HuH-7 (cell line): ENCODE measurements at places on chromosomes 3 and 15.

- no peak for DNase-seq
Measured at GRCh38 chr15:68506071-68506470, 72.7 kb upstream of the CORO2B start.

- DNase-seq: no peak
Measured at GRCh38 chr15:56866803-56867202, 51.6 kb upstream of the TCF12 start.

DNA sequence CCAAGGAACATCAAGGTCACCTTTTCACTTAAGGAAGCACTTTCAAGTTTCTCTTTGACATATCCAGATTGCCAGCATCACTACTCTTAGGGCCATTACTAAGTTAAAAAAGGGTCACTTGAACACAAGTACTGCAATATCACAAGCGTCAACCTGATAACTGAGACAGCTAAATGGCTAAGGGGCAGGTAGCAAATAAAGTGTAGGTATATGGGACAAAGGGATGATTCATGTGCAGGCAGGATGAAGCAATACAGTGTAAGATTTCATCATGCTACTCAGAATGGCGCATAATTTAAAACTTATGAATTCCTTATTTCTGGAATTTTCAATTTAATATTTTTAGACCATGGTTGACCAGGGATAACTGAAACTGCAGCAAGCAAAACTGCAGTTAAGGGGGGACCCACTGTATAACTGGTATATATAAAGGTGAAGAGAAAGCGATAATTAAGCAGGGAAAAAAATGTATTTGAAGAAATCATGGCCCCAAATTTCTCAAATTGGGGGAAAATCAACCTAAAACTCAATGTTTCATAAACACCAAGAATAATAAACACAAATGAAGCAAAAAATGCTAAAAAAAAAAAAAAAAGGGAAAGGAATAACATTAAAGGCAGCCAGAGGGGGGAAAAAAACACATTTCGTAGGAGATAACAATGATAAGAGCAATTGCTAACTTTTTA lies 13.1 kb downstream of the CCR1 start:
- no peak for DNase-seq

GRCh38 chr3:188200481-188200880 lies 46.5 kb downstream of the LPP start:
- no peak for DNase-seq

DNA sequence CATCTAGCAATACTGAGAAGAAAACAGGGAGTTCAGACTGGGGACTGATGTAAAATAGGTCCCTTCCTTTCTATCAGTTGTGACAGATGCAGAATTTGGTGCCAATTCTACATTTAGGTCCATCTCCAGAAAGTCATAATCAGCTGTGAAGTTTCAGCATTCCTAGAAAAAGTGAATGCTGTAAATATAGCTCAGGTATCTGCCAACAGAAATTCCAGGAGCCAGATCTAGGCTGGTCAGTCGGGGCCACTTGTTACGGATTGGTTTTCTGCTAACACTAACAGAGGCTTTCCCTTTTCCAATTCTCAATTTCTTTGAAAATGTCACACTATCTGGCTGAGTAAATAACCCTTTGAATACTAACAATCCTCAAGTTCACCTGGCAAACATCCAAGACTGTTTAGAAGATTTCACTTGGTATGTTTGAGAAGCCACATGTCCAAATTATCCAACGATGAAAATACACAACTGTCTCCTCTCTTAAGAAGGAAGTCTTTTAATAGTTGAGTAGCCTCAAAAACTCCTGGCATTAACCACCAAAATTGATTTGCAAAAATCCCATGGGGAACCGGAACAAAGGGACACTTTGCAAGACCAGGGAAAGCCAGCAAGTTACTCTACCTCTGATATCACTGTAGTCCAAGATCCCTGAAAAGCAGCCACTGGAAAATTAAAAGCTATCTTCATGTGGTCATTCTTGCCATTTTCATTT lies 222.3 kb downstream of the ZMAT3 start:
- no peak for DNase-seq

GRCh38 chr3:108472001-108472591 lies 38.3 kb downstream of the MYH15 start:
- no peak for DNase-seq

DNA sequence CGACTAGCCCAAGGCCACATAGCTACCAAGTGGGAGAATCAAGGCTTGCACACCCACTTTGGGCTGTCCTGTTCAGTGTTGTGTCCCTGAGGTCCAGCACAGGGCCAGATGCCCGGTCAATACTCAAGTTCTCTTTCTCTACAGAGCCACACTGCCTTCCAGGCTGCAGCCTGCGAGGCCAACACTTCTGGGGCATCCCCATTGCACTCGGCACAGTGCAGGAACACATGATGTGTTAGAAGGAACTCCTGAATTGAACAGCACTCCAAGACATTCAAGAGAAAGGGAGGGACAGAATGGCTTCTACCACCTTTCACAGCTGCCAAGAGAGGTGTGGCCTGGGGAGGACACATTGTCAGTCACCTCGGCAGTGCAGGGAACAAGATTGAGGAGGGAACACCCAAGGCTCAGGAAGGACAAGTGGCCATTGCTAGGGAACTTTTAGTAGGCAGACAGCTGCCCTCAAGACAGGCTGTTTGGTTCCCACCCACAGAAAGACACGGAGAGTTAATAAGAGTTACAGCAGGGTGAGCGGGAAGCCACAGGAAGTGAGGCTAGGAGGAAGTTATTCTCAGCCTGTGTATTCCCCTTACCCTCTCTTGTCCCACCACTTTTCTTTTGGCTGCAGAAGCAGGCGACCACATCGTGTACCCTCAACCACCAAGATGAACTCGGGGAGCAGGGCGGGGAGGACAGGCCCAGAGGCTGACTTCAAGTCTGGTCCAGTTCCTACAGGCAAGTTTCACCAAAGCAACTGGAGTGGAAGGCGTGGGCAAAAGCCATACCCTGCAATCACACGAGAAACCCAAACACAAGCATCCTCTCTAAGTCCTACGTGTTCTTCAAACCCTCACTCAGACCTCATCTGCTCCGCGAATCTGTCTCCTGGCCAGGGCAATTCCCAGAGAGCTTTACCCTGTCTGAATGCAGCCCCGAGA lies 69.4 kb downstream of the SRGAP3 start:
- DNase-seq: no peak

- DNase-seq: no peak
Measured at GRCh38 chr3:30578986-30579579, 27.3 kb upstream of the TGFBR2 start.

GRCh38 chr3:179391906-179392305 lies 44.4 kb downstream of the MFN1 start:
- no peak for DNase-seq

DNA sequence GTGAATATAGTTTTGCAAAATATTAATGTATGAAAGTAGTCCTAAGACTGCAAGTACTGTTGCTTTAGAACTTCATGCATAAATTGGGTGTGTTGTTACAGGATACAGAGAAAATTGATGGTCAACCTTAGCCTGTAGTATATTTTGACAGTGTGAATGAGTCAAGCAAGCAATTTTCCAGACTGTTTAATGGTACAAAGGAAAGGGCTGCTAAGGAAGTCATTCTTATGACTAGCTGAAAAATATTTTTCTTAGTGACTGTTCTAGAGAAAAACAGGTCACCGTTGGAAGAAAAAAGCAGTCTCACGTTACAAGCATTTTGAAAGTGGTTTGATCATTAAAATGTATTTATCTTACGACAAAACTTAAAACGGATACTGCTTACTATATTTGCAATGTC lies 49.2 kb downstream of the MBNL1 start:
- no peak for DNase-seq

DNA sequence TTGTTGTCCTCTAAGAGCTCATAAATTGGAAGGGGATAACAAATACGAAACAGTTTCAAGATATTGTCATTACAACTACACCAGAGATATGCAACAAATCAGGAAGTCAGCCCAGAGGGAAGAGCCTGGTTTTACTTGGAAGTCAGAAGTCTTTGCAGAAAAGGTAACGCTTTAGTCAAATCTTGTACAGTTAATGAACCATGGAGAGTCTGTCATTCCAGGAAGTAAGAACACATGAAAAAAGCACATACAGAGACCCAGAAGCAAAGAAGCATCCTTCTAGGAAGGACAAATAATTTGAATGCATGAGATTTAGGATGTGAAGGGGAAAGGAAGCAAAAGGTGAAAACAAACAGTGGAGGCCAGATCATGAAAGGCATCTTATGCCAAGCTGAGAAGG lies 19.6 kb downstream of the DYNC1LI1 start:
- no peak for DNase-seq

DNA sequence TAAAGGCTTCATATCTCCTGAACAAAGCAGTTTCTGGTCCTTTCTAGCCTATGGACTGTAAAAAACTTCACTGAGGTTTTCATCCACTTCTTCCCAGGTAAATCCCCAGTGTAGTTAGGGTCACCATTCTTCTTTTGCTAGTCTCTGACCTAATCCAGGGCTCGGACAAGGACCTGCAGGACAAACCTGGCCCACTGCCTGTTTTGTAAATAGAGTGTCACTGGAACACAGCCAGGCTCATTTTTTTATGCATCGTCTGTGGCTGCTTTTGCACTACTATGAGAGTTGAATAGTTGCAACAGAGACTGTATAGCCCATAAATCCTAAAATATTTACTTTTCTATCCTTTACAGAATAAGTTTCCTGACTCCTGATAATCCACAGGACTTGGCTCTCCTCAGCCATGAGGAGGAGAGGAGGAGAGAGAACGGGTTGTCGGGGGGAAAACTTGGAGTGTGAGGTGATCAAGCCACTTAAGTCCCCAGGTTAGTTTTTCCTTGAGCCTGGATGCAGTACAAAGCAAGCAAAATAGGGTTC lies 29.0 kb downstream of the CCR3 start:
- DNase-seq: no peak

DNA sequence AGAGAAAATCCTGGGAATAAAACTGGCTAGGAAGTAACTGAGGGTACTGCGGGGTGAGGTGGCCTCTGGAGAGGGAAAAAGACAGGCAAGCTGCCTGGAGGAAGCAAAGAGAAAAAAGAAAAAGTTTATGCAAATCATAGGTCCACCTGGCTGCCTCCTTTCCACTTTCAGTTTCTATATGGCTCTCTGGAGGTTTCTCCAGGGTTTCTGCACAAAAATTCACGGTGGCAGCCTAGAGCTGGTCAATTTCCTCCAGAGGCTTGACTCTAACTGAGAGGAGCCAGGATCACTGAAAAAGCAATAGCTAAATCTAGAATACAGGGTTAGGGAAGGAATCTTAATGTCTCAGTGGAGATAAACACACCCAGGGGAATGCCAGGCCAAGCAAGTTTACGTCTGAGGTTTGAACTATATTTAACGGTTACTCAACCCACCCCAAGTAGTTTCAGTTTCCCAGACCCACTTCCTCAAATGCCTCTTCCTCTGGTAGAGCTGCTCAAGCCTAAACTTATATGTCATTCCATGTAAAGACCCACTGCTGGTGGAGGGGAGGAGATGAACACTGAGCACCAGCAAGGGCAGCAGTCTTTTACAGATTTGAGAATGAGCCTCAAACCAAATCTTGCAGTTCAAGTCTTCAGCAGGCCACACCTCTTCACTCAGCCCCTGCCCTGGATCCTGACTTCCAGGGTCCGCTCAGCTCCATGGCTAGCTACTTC lies 5.7 kb downstream of the LYSMD2 start:
- DNase-seq: no peak

DNA sequence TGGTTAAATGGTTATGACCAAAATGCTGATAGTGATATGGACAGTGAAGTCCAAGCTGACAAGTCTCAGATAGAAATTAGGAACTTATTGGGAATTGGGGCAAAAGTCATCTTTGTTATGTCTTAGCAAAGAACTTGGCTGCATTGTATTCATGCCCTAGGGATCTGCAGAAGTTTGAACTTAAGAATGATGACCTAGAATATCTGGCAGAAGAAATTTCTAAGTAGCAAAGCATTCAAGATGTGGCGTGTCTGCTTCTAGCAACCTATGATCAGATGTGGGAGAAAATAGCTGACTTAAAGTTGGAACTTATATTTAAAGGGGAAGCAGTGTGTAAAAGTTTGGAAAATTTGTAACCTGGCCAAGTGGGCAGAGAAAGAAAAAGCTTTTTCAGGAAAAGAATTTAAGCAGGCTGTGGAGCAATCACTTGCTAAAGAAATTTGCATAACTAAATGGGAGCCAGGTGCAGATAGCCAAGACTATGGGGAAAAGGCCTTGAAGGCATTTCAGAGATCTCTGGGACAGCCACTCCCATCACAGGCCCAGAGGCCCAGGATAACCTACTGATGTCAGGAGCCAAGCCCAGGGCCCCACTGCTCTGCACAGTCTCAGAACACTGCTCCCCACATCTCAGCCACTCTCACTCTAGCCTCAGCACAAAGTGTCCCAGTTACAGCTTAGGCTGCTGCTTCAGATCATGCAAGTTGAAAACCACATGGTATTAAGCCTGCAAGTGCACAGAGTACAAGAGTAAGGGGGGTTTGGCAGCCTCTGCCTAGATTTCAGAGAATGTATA lies 147.8 kb upstream of the TGFBR2 start:
- DNase-seq: no peak

DNA sequence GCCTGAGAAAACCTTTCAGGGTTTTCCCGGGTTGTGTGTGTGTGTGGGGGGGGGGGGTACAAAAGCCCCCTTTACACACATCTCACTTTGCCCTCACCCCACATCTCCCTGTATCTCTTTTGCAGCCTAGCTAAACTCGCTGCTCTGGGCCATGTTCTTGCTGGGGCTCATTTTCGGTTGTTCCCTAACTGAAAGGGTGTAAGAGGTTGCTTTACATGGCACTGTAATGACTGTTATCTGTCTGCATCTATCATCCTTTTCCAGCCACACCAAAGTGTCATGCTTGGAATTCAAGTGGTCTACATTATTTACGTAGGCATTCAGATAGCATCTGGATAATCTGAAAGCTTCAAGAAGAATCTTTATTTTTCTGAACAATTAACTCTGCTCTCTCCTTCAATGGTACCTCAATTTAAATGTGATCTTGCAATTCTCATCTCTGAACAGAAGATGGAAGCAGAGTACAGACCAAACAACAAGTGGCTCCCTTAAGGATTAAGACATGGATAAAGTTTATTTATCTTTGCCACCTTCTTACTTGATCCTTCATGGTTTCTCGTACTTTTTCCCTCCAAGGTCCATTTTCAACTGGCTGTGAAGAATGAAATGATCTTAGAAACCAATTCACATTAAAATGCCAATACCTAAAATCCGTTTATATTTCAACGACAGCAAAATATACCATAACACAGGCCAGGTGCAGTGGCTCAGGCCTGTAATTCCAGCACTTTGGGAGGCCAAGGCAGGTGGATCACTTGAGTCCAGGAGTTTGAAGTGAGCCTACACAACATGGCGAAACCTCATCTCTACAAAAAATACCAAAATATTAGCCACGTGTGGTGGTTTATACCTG lies 34.9 kb downstream of the DCLK3 start:
- DNase-seq: no peak

DNA sequence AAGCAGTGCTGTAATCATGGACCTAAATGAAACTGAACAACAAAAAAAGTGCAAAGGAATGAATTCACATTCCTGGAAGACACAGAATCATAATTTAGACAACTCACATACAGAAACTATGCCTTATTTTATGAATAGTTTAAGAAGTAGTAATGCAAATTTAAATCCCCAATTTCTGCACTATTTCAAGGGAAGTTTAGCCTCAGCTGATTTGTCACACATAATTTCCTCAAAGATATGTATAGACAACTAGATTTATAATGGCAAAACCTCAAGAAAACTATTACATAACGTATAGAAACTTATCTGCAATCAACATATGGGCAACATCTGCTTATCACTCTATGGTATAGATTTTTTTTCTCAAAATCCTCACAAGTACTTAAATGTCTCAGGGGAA lies 7.8 kb upstream of the PTX3 start:
- no peak for DNase-seq
